ENCODE measurements at places on chromosomes 13 and 19.
A peak's percentile ranks its signal among the peaks of the same experiment; 100 is the strongest.

GRCh38 chr13:59332966-59333365 lies 830.8 kb downstream of the DIAPH3 start:
- no peak for DNase-seq

DNA sequence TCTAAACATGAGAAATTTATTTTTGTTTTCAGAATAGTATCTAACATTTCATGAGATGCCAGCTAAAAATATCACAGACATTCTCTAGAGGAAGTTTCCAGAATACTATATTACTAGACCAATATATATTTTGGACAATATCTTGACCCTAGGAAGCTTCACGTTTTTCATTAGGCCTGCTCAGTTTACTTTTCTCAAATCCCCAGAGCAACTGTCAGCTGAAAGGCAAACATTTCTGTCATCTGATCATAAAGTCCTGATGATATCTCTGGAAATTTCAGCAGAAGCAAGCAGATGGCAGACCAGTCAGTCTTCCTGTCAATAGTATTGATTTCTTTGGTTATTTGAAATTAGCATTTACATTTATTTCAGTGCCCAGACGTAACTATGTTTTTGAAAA lies 4.0 kb downstream of the POSTN start:
- no peak for DNase-seq

- no peak for DNase-seq
Observed at GRCh38 chr13:35781036-35782000, 304.8 kb upstream of the MAB21L1 start.

GRCh38 chr19:38742906-38743305 lies 1.4 kb downstream of the CAPN12 start:
- no peak for DNase-seq

GRCh38 chr13:23159760-23160637 lies 20.8 kb upstream of the SGCG start:
- DNase-seq = no peak

- no peak for DNase-seq
Observed at GRCh38 chr19:49869009-49869483, 1.7 kb upstream of the PNKP start.

GRCh38 chr19:49362048-49362928 lies at the start of gene TEAD2:
TEAD2 (minus strand) TSS chr19:49362416; CDS start chr19:49360075, 2,341 bp downstream.
- DNase-seq = no peak

- no peak for DNase-seq
Observed at GRCh38 chr19:1488282-1488601, 1.9 kb downstream of the PCSK4 start.

- DNase-seq = no peak
Observed at GRCh38 chr13:77333594-77333993, 6.7 kb upstream of the MYCBP2 start.

DNA sequence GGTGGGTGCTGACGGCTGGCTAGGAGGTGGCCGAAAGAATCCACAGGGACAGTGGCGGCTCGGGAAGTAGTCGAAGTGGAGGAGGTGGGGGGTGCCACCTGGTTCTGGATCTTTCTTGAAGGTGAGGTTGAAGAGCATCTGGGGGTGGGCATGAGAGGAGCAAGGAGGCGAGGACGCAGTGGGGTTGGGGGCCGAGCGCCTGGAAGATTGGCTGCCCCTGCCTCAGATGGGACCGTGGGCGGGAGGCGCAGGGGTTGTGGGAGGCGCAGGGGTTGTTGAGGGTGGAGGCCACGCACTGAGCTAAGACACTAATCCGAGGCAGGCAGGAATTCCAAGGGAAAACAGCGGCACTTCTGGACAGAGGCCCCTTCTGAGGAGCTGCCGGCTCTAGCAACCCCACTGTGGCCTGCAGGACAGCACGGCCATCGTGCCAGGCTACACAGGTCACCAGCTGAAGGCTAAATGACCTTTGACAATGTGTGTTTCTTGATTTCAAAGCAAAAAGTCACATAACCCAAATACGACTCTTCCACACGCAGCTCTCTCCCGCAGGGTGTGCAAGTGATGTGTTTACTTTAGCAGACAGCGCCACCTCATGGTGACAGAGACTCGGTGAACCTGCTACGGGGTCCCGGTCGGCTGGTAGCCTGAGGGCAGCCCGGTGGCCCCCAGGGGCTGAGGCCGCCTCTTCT lies 44.1 kb upstream of the RANBP3 start:
- DNase-seq = peak; percentile 39

GRCh38 chr13:106063591-106064313 lies 471.7 kb downstream of the EFNB2 start:
- no peak for DNase-seq

DNA sequence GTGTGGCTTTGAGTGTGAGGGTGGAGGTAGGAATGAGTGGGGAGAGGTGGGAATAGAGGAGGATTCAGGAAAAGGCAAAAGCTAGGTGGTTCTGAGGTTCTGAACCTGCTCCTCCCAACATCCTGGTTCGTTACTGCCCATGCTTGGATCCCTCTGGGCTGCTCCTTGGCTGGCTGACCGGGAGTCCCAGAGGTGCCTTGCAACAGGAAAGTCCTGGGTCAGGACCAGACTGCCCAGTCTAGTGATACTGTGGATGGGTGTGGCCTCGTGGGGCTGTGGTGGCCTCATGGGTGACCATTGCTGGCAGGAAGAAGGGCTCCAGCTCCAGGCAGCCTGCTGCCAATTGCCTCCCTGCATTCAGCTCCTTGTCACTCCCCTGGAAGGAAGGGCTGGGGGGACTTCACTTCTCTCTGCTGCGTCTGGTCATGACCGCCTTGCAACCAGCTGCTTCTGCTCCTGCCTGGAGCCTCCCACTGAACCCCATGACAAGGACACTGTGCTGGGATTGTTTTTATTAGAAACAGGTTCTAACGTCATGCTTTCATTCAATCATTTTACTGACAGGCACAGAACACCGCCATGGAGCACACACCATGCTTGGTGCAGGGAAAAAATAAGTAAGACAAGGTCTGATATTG lies 61.5 kb upstream of the UBL3 start:
- DNase-seq = no peak

- no peak for DNase-seq
Observed at GRCh38 chr19:10201176-10201575, 6.4 kb upstream of the DNMT1 start.

- DNase-seq = no peak
Observed at GRCh38 chr19:50158577-50158976, 4.5 kb downstream of the IZUMO2 start.

- DNase-seq = no peak
Observed at GRCh38 chr13:98368019-98368418, 190.9 kb upstream of the RNF113B start.

GRCh38 chr19:7658219-7658686 lies 10.6 kb upstream of the RETN start:
- DNase-seq = no peak

- DNase-seq = no peak
Observed at GRCh38 chr19:56642711-56643459, at the start of gene SMIM17. SMIM17 (plus strand) TSS chr19:56643159; CDS start chr19:56645668, 2,509 bp downstream.

DNA sequence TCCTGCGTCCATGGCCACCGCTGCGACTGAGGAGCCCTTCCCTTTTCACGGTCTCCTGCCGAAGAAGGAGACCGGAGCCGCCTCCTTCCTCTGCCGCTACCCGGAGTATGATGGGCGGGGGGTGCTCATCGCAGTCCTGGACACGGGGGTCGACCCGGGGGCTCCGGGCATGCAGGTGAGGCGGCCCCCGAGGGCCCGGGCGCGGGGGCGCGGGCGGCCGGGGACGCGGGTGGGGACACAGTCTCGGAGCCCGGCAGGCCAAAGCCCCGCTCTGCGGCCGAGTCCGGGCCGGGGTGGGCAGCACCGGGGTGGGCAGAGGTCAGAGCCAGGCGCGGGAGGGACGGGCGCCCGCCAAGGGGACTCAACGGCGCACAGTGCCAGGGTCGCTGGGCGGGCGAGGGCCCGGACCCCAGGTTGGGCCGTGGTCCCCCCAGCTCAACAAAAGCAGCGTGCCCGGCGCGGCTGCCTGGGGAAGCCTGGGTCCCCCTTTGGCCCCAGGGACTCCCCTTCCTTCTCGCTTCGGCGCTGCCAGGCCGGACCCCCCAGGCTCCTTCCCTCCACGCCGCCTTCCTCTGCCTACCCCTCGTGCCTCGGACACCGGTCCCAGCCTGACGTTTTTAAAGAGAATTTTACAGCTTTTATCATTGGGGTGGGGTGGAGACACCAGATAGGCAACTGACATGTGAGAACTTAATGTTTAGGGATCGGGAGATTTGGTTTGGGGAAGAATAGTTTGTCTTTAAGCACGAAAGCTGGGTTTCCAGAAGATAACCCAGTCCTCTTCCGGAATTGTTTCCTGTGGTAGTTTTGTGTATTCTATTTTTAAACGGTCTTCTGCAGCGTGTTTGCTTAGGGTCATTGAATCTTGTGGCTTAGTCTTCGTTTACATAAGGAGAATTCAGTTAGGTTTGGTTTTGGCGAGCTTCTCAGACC lies 509 bp downstream of the TPP2 start:
- DNase-seq = no peak

GRCh38 chr13:32984857-32985626 lies 31.2 kb upstream of the KL start:
- no peak for DNase-seq

GRCh38 chr13:108911807-108912206 lies 282.4 kb downstream of the MYO16 start:
- no peak for DNase-seq

DNA sequence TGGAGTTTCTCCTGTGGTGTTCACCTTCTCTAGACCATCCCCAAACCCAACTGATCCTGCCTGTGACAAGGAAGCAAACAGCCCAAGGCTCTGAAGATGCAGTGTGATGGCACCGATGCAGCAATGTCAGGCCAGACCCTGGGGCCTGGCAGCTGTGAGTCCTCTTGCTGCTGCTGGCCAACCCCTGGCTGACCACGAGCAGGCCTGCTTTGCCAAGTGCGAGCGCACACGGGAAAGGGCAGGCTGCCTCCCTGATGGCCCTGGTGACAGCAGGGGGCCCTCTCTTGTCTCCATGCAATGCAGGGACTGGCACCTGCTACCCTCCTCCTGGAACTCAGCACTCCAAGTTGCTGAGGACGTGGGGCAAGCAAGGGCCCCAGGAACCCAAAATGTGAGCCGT lies 5.4 kb upstream of the VSTM2B start:
- no peak for DNase-seq

DNA sequence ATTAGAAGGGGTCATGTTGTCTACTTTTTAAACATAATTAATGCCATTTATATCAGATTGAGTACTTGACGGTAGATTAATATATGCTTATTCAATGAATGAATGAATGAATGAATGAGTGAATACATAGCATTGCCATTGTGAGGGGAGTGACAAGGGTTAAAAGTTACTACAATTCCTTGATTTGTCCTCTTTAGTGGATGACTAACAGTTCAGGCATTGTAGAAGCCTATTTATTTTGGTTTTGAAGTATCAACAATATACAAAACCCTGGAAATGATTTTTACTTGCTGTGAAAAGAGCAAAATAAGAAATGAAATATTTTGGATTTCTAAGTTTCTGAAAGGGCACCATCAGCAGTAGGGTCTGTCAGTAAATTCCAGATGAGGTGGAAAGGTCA lies 122.7 kb downstream of the CYSLTR2 start:
- no peak for DNase-seq

DNA sequence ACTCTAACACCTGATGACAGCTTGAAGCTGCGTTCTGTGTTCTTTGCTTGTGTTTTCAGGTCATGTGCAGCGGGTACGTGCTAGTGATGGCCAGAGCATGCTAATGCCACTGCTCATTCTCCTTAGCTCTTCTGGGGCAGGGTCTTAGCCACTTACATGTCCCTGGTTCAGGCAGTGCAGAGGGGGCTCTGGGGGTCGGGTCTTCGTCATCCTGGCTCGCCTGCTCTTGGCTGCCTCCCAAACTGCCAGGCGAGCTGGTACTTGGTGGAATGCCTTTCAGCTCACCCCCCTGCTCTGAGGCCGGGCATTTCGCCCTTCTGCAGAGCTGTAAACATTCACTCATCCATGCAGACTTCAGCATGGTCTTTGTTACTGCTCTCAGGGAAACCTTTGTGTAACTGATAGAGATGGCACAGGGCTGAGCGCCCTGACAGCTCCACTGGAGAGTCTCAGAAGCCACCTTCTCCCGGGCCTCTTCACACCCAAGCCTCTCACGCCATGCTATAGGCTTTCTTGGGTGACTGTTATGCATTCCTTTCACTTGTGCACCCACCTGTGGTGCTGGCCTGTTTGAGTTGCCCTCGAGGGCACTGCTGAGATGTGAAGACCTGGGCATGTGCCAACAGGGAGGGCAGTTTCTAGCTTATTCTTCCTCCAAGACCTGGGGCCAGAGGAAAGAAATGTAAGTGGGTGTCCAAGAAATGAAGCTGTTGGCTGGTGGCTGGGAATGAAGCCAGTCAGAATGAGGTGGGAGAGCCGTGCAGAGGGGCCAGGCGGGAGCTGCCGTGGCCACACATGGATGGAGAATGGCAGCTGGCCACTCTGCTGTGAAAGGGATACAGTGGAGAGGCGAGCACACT lies 24.4 kb downstream of the FAM124A start:
- no peak for DNase-seq

DNA sequence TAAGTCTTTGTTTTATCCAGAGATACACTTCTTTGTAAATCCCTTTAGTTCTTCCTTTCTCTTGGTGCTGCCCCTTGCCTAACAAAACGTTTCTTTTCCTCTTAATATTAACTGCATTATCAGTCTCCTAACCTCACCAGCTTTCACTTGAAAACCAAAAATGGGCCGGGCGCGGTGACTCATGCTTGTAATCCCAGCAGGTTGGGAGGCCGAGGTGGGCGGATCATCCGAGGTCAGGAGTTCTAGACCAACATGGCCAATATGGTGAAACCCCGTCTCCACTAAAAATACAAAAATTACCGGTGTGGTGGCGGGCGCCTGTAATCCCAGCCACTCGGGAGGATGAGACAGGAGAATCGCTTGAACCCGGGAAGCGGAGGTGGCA lies 329.8 kb upstream of the MIR17HG start:
- no peak for DNase-seq

Measured in stimulated activated CD8-positive, alpha-beta memory T cell treated with anti-CD3 and anti-CD28 coated beads, Interleukin-15, amount 100 ng/mL, for 24 hours (primary cell).